Spinal cord (tissue), 10 donors: ENCODE measurements at places on chromosomes 3 and 15. TPM values are rescaled to one million over a fixed set of nuclear protein-coding genes. Genes with fewer than 3 reads are reported as not detected.
A peak's percentile ranks its signal among the peaks of the same experiment; 100 is the strongest.

POLQ gene
- 2.8 TPM for total RNA-seq

MORC1 gene
- 0.06 TPM for total RNA-seq

DNA sequence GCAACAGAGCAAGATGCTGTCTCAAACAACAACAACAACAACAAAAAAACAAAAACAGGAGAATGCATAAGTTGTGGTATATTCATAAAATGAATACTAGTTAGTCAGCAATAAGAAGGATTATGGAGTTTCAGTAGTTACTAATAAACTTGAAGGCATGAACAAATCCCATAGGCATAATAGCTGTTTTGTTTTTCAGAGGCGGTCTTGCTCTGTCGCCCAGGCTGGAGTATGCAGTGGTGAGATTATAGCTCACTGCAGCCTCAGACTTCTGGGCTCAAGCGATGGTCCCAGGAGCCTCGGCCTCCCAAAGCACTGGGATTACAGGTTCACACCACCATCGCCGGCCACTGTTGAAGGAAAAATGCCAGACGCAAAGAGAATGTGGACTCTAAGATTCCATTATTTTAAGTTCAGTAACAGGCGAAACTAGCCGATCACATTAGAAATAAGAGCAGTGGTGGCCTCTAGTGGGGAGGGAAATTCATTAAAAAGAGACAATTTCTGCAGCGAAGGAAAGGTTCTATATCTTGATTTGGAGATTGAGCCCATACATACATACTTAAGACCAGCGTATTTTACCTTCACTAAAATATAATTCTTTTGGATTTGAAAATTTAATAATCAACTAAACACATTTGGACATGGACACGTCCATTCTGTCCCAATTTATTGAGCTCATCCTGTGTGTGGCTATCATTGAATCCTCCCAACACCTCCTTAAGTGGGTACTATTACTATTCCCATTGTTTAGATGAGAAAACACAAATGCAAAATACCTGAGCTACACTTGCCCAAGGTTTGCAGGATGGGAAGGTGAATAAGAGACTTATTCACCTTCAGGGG, 27.4 kb upstream of the HDAC11 start:
- H3K4me1 ChIP-seq, result peaks cover 14% of the 10 kb centered on the region
- DNase-seq, result peak; percentile 38
- H3K4me3 ChIP-seq, result no peak overlapping the region
- peak overlapping the region; percentile 96 for H3K27ac ChIP-seq

DNA sequence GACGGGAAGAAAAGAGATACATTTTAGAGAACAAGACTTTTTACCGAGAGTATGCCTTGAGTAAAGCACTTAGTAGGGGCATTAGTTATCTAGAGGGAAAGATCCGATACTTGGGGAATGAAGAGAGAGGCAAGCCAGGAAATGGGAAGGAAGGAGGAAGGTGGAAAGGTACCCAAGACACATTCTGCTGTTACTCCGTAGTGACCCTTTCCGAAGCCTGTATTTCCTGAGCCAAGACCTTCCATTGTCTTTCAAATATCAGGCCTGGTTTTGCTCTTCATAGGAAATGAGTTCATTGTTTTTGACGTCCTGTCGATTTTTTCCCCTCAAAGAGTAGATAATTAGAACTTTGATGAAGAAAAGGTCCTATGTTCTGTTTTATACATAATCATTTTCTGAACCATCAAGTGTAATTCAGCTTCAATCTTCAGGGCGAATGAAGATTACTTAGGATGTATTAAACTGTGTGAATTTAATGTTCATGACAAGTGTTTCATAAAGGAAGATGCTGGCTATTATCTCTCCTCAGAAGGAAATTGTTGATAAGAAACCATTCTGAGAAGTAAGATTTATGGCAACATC, 95.7 kb downstream of the PPM1L start:
- H3K27me3 ChIP-seq, result no peaks in the 10 kb centered on the region
- no peaks in the 10 kb centered on the region for H3K36me3 ChIP-seq
- H3K27ac ChIP-seq, result no peak overlapping the region
- no peaks in the 10 kb centered on the region for H3K4me1 ChIP-seq
- DNase-seq, result no peak

- no peak overlapping the region for H3K27ac ChIP-seq
- no peak for DNase-seq
- no peaks in the 10 kb centered on the region for H3K36me3 ChIP-seq
- no peaks in the 10 kb centered on the region for H3K27me3 ChIP-seq
These were observed 22.2 kb upstream of the ZNF80 start for GRCh38 chr3:114259566-114259965.

- H3K27me3 ChIP-seq, result no peaks in the 10 kb centered on the region
- no peaks in the 10 kb centered on the region for H3K4me1 ChIP-seq
- no peak for DNase-seq
- H3K27ac ChIP-seq, result no peak overlapping the region
These were observed 225.3 kb downstream of the FOXP1 start for GRCh38 chr3:71358243-71358642.

GRCh38 chr3:73415118-73415517, 209.6 kb downstream of the PDZRN3 start:
- peaks cover 3% of the 10 kb centered on the region for H3K4me1 ChIP-seq
- H3K4me3 ChIP-seq, result no peak overlapping the region
- H3K27ac ChIP-seq, result no peak overlapping the region
- H3K36me3 ChIP-seq, result no peaks in the 10 kb centered on the region
- no peak for DNase-seq

- H3K36me3 ChIP-seq, result peaks cover 34% of the 10 kb centered on the region
- H3K4me1 ChIP-seq, result no peaks in the 10 kb centered on the region
- no peak overlapping the region for H3K4me3 ChIP-seq
- H3K27ac ChIP-seq, result no peak overlapping the region
- no peak for DNase-seq
- no peaks in the 10 kb centered on the region for H3K27me3 ChIP-seq
These were observed 64.8 kb upstream of the UBP1 start for GRCh38 chr3:33505027-33505426.

DNA sequence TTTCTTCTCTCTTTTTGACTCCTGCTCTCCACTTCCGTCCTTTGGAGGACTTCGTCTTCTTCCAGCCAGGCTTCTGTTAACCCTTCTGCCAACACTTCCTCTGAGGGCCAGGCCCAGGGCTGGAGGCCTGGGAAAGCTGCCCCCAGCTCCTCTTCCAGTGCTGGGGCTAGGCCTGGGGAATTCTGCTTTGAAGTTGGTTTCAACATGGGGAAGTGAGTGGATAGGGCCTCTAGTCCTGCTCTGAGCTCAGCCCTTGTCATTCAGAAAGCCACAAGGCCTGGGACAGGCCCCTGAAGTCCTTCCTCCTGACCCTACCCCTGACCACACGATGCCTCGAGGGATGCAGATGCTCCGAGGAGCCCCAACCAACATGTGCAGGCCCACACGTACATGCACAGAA, 53.9 kb upstream of the HERC1 start:
- H3K36me3 ChIP-seq, result no peaks in the 10 kb centered on the region
- no peak for DNase-seq
- no peaks in the 10 kb centered on the region for H3K27me3 ChIP-seq

CAND2 gene
- 10.3 TPM for total RNA-seq

GRCh38 chr3:182491577-182491976, 301.7 kb upstream of the ATP11B start:
- no peaks in the 10 kb centered on the region for H3K4me1 ChIP-seq
- H3K27me3 ChIP-seq, result no peaks in the 10 kb centered on the region
- no peak overlapping the region for H3K4me3 ChIP-seq

GRCh38 chr3:30488070-30488756, 118.2 kb upstream of the TGFBR2 start:
- H3K27me3 ChIP-seq, result no peaks in the 10 kb centered on the region
- H3K4me1 ChIP-seq, result no peaks in the 10 kb centered on the region
- H3K27ac ChIP-seq, result no peak overlapping the region
- H3K4me3 ChIP-seq, result no peak overlapping the region
- no peak for DNase-seq

GRCh38 chr3:32437896-32438295, 46.2 kb downstream of the CMTM7 start:
- peaks cover 4% of the 10 kb centered on the region for H3K27me3 ChIP-seq
- no peak overlapping the region for H3K27ac ChIP-seq
- H3K4me1 ChIP-seq, result no peaks in the 10 kb centered on the region

SCAMP5 gene
- 28.4 TPM for total RNA-seq

DNA sequence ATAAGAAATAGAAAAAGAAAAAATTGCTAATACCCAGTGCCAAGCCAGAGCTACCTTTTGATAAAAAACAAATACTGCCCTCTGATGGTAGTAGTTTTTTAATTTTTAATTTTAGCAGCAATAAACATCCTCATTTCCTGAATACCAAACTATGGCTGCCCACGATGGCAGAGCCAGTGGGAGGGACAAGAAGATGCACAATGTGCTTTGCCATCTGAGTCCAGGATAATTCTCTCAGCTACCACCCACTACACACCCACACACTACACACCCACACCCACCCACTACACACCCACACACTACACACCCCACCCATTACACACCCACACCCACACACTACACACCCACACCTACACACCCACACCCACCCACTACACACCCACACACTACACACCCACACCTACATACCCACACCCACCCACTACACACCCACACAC, 17.8 kb downstream of the CEP19 start:
- H3K27me3 ChIP-seq, result no peaks in the 10 kb centered on the region
- H3K36me3 ChIP-seq, result no peaks in the 10 kb centered on the region
- no peak overlapping the region for H3K27ac ChIP-seq
- no peak overlapping the region for H3K4me3 ChIP-seq
- no peaks in the 10 kb centered on the region for H3K4me1 ChIP-seq

GP9 gene
- not detected for total RNA-seq

- H3K4me3 ChIP-seq, result no peak overlapping the region
- no peaks in the 10 kb centered on the region for H3K36me3 ChIP-seq
- no peak overlapping the region for H3K27ac ChIP-seq
These were observed 46.7 kb downstream of the TMED3 start for GRCh38 chr15:79357566-79357965.

MYZAP gene
- 2.4 TPM for total RNA-seq

GRCh38 chr3:118628704-118629341, 405.8 kb downstream of the IGSF11 start:
- H3K36me3 ChIP-seq, result no peaks in the 10 kb centered on the region
- H3K4me3 ChIP-seq, result no peak overlapping the region
- no peak overlapping the region for H3K27ac ChIP-seq
- peak; percentile 95 for DNase-seq

- H3K4me1 ChIP-seq, result peaks cover 46% of the 10 kb centered on the region
- no peak for DNase-seq
- H3K27ac ChIP-seq, result no peak overlapping the region
- no peaks in the 10 kb centered on the region for H3K27me3 ChIP-seq
These were observed 58.7 kb downstream of the BOC start for GRCh38 chr3:113270068-113270467.

GRCh38 chr15:74725845-74726773, 781 bp upstream of the CYP1A1 start:
- peaks cover 14% of the 10 kb centered on the region for H3K4me1 ChIP-seq
- no peaks in the 10 kb centered on the region for H3K36me3 ChIP-seq
- peak; percentile 77 for DNase-seq

CLDN18 gene
- total RNA-seq, result not detected

SH3GL3 gene
- 46.6 TPM for total RNA-seq

DNA sequence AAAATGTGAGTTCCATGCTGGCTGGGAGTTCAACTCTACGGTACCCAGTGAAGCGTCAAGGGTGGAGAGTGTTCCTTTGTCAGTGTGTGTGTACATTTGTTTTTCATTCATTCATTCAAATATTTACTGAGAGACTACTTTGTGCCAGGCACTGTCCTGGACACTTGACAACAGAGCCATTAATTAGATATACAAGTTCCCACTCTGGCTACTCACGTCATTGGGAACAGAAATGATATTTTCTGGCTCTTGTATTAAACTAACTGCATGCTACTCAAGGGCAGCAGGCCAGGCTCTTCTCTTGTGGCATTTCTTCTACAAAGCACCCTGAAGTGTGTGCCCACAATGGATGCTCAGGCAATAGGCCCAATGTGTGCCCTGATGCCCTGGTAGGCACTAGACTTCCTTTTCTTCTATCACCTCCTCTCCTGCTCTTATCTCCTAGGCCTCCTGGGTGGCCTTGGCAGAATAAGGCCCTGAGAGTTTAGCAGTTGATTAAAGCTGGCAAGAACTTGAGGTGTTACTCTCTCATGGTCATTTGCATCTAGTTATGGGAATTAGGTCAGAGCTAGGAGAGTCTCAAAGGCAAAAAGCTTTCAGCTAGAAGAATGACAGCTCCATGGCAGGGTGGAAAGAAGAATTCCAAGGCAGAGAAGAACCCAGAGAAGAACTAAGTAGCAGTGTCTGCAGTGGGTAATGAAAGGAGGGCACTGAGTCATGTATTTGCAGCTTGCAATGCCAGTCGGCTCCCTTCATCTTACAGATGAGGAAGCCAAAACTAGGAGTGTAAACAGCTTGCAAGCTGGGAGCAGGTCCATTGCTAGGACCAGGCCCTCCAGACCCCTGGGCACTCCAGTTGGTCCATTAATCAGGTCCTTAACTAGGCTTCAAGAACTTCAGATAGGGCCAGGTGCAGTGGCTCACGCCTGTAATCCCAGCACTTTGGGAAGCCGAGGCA, 14.0 kb upstream of the SMAD3 start:
- no peak for DNase-seq
- no peak overlapping the region for H3K4me3 ChIP-seq
- H3K36me3 ChIP-seq, result no peaks in the 10 kb centered on the region
- H3K27me3 ChIP-seq, result no peaks in the 10 kb centered on the region
- H3K4me1 ChIP-seq, result no peaks in the 10 kb centered on the region

DNA sequence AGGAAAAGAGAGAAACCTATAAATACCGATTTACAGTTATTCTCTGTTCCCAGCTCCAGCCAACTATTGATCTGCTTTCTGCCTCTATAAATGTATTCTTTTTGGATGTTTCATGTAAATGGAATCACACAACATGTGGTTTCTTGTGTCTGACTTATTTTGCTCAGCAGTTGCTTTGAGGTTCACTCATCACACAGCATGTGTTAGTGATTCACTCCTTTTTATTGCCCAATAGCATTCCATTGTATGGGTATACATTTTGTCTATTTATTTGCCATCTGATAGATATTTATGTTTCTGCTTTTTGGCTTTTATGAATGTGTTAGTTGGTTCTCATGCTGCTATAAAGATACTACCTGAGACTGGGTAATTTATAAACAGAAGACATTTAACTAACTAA, 23.6 kb downstream of the CCR1 start:
- no peaks in the 10 kb centered on the region for H3K4me1 ChIP-seq
- H3K27ac ChIP-seq, result no peak overlapping the region
- DNase-seq, result no peak
- H3K4me3 ChIP-seq, result no peak overlapping the region

DNA sequence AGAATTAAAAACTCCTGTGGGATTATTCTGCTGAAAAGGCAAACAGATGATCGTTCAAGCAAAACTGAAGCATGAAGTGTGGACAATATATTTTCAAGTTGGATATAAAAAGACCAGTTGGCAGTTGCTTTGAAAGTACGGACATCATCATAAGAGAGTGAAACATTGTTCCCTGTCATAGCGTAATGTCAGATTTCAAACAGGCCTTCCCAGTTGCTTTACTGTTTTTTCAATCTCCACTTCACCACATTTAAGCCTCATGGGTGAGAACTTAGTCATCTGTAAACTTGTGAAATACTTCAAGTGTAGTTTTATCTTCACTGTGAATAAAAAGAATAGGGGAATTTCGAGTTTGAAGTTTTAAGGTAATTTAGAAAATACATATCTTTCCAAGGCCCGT, 435.1 kb upstream of the CNTN3 start:
- DNase-seq, result no peak

- H3K4me1 ChIP-seq, result peaks cover 35% of the 10 kb centered on the region
- no peaks in the 10 kb centered on the region for H3K27me3 ChIP-seq
- peak overlapping the region; percentile 33 for H3K27ac ChIP-seq
- DNase-seq, result no peak
These were observed 32.7 kb downstream of the FEM1B start for GRCh38 chr15:68310178-68310803.
